ENCODE measurements at places on chromosomes 11 and 22.

DNA sequence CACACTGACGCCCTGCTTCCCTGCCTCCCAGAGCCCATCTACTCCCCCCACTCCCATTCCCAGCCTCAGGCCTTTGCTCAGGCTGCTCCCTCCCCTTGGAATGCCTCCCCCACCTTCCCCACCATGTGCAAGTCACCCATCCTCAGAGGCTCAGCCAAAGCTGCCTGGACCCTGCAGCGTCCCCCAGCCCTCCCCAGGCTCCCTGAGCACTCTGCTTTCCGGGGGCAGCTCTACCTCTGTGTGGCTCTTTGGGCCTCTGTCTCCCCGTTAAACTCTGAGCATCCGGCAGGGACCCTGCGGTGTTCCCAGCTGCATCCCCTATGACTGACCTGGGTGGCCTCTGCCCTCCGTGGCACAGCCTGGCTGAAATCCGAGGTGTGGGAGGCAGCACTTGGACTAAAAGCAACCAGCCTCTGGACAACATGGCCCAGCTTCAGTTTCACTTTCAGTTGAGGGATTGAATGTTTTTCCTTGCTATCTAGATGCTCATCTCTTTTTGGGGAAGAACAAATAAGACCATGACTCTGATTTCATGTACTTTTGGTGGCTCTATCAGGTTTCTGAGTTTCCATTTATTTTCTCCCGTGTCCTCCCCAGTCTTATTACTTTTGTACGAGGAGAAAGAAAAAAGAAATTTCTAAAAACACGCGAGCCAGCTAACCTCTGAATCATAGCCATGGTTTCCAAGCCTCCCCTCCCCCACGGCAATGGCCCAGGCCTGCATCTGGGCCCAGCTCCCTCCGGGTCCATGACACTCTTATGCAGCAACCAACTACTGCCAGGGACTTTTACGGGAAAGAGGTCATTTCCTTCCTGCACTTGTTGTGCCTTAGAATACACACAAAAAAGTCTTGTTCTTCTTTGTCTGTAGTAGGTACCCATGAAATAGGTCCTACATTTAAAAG, 3.8 kb downstream of the APOL3 start:
- peak; percentile 61 for DNase-seq

- DNase-seq, result no peak
Observed at GRCh38 chr11:44940404-44940803, 10.3 kb downstream of the TP53I11 start.

- DNase-seq, result no peak
Observed at GRCh38 chr11:26904132-26904531, 89.8 kb upstream of the FIBIN start.

GRCh38 chr22:25637032-25637431, 72.6 kb downstream of the GRK3 start:
- DNase-seq, result no peak

DNA sequence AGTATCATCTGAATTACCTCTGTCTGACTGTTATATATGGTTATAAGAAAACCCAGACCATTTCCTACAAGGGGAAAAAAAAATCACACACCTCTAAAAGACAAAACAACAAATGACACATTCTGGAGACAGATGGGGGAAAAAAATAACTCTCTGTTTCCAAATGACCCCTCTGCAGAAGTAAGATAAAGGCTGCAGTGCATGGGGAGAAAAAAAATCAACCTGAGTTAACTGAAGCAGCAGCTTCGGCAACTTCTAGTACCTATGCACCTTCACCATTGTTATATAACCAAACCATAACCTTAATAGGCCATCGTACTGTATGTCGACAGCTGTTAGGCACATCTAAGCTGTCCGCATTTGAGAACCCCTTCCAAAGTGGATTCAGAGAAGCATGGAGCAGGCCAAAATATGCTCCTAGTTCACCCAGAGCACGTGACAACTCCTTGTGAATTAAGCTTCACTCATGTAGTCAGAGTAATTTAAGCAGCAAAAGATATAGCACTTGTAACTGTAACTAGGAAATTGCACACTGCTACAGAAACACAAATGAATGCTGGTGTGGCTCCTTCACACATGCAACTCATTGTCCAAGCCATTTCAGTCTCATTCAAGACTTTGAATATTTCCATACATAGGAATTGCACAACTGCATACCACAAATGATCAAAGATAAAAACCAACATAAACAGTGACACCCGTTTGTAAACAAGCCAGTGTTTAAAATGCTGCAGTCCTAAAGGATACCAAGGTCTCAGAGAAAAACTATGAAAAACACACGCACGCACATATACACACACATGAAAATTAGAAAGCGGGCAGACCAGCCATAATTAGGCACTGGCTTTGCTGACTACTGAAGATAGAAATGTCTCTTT, 2.7 kb downstream of the SIK3 start:
- no peak for DNase-seq

DNA sequence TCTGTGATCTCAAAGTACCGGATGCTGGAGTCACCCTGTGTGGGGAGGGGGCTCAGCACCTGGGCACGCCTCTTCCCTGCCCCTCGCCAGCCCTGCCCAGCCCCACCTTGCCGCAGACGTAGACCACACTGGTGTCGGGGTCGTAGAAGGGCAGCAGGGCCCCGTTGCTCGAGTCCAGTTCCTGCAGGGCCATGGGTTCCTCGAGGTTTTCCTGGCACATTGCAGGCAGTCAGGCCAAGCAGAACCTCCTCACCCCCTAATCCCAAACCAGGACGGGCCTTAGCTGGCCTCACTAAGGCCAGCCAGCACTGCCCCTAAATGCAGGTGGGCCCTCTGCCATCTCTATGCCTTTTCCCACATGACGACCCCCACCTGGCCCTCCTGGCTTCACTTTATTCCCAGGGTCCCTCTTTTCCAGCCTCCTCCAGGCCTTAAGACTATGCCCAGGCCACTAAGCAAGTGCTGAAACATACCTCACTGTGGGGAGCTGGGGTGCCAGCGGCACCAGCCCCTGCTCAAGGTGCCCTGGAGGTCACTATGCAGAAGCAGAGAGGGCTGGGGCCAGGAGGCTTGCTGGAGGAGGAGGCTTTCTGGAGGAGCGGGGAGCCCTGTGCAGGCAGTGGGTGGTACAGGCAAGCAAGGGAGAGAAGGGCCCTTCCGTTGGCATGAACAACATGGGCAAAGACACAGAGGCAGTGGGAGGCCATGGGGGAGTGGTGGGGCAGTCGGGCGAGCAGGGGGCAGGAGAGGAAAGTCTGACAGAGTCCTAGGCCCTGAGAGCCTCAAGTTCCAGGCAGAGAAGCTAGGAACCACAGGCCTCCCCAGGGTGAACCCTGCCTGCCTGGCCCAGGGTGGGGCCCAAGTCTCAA, 2.8 kb downstream of the CORO1B start:
- DNase-seq, result no peak

- no peak for DNase-seq
Observed at GRCh38 chr11:119533462-119533861, 110.5 kb upstream of the THY1 start.

GRCh38 chr11:126109941-126110731, 47.5 kb upstream of the CDON start:
- DNase-seq, result no peak

- DNase-seq, result no peak
Observed at GRCh38 chr11:47306484-47306844, 36.5 kb downstream of the MADD start.

DNA sequence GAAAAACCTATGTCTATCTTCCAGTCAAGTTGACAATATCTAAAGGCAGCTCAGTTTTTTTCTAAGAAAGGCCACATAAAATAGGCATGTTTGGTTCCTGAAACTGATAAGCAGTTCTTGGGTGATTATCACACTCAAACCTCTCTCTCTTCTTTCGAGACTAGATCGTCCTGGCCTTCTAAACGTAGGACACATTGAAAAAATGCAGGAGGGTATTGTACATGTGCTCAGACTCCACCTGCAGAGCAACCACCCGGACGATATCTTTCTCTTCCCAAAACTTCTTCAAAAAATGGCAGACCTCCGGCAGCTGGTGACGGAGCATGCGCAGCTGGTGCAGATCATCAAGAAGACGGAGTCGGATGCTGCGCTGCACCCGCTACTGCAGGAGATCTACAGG, 15.1 kb downstream of the CDPF1 start:
- no peak for DNase-seq

DNA sequence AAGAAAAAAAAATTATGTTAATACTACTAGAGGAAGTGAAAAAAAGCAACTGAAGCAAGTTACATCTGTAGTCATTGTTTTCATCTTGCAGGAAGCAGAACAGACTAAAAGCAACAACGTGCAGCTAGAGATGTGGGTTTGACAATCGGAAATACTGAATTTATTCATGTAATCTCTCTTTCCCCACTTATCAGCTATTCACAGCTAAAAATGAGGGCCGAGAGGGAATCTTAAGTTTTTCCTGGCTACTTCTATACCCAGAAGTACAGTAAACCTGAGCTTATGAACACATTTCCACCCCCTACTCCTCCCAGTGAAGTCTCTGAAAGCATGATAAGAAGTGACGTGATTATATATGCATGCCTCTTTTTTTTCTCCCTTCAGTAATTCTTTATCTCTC, 116.5 kb downstream of the SPON1 start:
- no peak for DNase-seq

DNA sequence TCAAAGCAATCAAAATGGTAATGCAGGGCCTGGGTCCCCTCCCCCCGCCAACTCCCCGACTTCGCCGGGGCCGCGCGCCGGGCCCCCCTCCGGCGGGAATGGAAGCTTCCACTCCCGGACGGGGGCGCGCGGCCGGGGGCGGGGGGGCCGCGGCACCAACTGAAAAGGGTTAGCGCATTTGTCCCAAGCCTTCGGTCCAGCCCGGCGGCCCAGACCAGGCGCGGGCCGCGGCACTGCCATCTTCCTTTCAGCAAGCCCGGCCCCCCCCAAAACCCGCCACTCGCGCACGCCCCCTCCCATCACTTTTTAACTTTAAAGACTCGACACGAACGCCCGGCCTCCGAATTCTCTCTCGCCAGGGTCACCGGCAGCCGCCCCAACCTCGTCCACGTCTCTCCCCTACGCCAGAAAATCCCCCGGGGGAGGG, 2.8 kb downstream of the PHF21B start:
- no peak for DNase-seq

DNA sequence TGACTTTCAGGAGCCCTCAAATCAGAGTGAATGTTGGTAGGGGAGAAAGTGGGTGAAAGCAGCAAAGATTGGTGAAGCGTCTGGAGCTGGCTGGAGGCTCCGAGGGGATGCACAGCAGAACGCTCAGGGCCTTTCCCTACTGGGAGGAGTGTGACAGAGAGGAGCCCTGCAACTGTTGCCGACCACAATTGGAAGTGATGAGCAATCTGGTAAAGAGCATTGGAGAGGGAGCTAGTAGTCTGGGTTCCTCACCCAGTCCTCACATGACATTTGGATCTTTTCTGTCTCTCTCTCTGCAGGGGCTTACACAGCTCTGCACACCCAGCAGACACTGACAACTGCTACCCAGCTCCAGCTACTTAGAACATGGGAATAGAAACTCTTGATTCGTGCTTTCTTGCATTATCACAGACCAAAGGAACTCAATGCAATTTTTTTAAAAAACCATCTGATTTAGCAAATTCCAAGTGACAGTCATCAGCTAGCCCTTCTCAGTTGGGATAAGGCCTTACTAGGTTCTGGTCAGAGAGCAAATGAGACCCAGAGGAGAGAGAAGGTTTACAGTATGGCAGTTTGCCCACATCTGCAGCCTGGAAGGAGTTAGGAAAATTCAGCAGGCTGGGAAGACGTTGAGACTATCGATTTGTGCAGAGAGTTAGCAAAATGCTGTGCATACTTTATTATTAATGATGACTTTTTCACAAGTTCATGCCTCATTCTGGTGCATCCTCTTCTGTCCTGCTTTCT, 278.0 kb upstream of the PLET1 start:
- DNase-seq, result no peak

- no peak for DNase-seq
Observed at GRCh38 chr11:70624598-70624993, 226.3 kb downstream of the CTTN start.

- DNase-seq, result no peak
Observed at GRCh38 chr11:102589047-102589459, 36.1 kb downstream of the MMP20 start.

DNA sequence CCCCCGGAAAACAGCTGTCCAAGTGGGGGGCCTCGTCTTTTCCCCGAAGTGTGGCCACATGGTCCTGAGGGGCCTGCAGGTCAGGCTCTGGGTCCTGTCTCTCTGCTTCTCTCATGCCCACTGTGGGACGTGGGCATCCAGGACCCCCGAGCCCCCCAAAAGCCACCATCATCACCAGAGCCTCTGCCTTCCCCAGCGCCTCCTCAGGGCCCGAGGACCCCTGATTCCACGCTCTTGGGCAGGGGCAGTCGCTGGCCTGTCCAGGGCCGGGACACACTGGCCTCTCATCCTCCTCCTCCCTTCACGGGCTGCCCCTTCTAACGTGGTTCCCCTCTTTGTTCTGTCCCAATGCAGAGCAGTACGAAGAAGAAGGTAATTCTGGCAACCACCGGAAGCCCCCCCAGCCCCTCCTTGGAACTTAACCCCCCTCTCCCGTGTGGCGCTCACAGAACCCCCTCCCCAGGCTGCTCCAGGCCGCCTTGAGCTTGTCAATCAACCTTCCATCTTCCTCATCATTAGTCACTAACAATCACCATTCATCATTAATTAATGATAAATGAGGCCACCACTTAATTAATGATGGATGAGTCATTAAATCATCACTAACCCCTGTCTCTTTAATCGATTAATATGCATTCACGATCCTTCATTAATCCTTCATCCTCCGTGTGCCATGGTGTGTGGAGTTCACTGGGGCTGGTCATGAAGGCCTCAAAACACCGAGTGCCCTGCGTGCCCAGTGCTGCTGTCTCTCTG, 3.9 kb downstream of the TNNT3 start:
- no peak for DNase-seq

- DNase-seq, result no peak
Observed at GRCh38 chr22:48736593-48737460, 1090.8 kb downstream of the BRD1 start.

- no peak for DNase-seq
Observed at GRCh38 chr11:97201743-97202612, 812.2 kb downstream of the JRKL start.

GRCh38 chr11:103997082-103997481, 39.4 kb upstream of the DDI1 start:
- DNase-seq, result no peak

GRCh38 chr11:56152333-56152732, 7.8 kb downstream of the OR8K5 start:
- DNase-seq, result no peak

- peak; percentile 7 for DNase-seq
Observed at GRCh38 chr11:8033305-8034105, 46.4 kb downstream of the EIF3F start.

- DNase-seq, result no peak
Observed at GRCh38 chr11:69364921-69365320, 71.0 kb downstream of the MYEOV start.

All from T-cell (primary cell).